ENCODE measurements at places on chromosomes 5 and 9.

DNA sequence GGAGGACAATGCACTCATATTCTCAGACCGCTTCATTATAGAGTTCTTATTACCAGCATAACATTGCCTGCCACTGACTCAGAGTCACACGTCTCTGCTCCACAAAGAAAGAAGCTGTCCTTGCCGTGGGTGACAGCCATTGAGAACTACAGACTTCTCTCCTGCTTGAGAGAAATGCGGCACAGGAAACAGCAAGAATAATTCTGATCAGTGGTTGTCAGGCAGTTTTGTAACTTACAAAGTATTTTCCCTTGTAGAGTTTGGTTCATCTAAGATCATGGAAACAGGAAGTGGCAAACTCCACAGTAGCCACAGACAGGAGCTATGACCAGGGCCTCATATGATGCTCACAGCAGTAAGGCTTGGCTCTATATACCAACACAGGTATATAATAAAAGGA lies 47.0 kb downstream of the KCNV2 start:
- peaks cover 52% of the 10 kb centered on the region for H3K36me3 ChIP-seq
- no peak for DNase-seq
- no peak overlapping the region for H3K27ac ChIP-seq
- H3K27me3 ChIP-seq = no peaks in the 10 kb centered on the region

DNA sequence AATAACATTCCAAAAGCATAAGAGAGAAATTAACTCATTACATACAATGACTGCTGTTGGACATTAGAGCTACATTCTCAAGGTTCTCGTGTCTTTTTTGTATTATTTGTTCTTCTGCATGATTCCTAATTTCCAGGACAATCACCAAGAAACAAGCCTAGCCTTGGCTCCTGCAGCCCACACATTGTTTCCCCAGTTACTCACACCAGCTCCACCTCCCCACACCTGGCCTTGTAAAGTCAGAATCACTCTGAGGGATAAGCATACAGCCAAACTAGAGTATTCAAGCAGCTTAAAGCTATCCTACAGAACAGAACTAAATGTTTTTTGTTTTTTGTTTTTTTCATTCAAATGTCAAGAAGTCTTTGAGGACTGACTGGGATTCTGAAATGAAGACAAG lies 189.2 kb downstream of the HINT1 start:
- H3K4me3 ChIP-seq = no peak overlapping the region
- H3K4me1 ChIP-seq = no peaks in the 10 kb centered on the region
- H3K27ac ChIP-seq = no peak overlapping the region
- DNase-seq = no peak
- no peaks in the 10 kb centered on the region for H3K36me3 ChIP-seq
- H3K27me3 ChIP-seq = no peaks in the 10 kb centered on the region

DNA sequence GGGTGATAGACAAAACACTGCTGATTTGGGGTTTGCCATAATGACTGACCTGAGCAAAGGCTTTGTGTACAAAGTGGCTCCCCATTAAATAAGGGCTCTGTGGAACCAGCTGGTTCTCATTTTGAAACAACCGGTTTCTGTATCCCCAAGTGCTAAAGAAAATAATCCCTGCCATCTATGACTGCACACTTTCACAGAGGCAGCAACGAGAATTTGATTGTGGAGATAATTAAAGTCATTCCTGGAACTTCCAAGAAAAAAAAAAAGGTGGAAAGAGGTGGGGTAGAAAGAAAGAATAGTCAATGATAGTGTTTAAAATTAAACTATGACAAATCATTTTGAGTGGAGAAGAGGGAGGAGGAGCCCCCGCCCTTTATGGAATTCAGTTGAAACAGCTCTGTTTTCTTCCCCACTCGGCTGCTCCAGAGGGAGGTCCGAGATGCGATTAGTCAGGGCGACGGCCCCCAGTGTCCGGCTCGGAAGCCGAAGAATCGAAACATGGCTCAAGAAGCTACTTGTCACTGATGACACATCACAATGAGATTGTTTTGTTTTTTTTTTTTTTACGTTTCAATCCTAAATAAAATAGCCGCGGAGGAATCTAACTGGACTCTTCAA lies 38.4 kb downstream of the EBF1 start:
- DNase-seq = no peak
- H3K27me3 ChIP-seq = peaks cover 21% of the 10 kb centered on the region
- no peak overlapping the region for H3K27ac ChIP-seq
- H3K4me3 ChIP-seq = peak overlapping the region; percentile 63
- peaks cover 66% of the 10 kb centered on the region for H3K4me1 ChIP-seq

DNA sequence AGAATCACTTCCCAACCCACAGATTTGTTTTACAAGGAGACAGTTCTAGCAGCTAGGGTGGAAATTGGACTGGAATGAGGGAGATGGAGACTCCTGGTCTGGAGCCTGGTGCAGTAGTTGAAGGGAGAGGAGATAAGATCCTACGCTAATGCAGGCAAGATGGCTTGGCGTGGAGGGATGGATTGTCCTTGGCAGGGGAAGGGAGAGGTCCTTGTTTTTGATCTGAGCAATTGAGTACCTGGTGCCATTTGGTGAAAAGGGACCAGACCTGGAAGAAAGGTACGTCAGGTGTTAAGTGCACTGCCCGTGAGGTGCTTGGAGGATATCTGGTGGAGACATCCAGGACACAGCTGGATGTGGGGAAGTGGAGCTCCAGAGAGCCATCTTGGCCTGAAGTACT lies 35.7 kb downstream of the ANGPTL2 start:
- no peak for DNase-seq
- no peak overlapping the region for H3K4me3 ChIP-seq
- peaks cover 4% of the 10 kb centered on the region for H3K27me3 ChIP-seq
- no peak overlapping the region for H3K27ac ChIP-seq
- H3K36me3 ChIP-seq = peaks cover 20% of the 10 kb centered on the region

DNA sequence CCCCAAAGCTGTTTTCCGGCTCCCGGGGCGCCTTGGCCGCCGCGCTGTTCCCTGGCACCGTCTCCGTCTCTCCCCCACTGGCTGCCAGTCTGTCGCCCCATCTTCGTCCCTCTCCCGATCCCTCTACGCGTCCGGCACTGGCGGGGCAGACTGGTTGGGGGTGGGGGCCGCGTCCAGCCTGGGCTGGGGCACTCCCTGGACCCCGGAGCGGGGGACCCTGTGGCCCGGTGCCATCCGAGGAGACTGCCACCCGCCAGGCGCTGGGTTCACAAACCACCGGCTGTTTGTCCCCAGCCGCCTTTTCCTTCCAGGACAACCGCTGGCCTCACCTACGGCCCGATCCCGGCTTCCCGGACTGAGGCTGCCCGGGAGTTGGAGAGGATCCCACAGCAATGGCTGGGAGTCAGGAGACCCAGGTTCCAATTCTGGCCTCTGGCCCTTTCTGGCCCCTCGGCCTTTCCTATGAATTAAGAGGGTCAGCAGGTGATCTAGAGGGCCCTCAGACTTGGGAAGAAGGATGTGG lies 1.0 kb upstream of the FIBCD1 start:
- DNase-seq = no peak
- peaks cover 85% of the 10 kb centered on the region for H3K27me3 ChIP-seq
- H3K4me3 ChIP-seq = peak overlapping the region; percentile 36
- peaks cover 13% of the 10 kb centered on the region for H3K4me1 ChIP-seq

- no peak overlapping the region for H3K4me3 ChIP-seq
- peaks cover 3% of the 10 kb centered on the region for H3K27me3 ChIP-seq
- H3K36me3 ChIP-seq = no peaks in the 10 kb centered on the region
- no peak overlapping the region for H3K27ac ChIP-seq
- no peak for DNase-seq
- H3K4me1 ChIP-seq = no peaks in the 10 kb centered on the region
These were observed 439.2 kb downstream of the PTPRD start for GRCh38 chr9:10173561-10173960.

GRCh38 chr9:96758845-96759673 lies 18.8 kb downstream of the ZNF510 start:
- no peak overlapping the region for H3K27ac ChIP-seq
- DNase-seq = no peak
- H3K4me3 ChIP-seq = no peak overlapping the region

DNA sequence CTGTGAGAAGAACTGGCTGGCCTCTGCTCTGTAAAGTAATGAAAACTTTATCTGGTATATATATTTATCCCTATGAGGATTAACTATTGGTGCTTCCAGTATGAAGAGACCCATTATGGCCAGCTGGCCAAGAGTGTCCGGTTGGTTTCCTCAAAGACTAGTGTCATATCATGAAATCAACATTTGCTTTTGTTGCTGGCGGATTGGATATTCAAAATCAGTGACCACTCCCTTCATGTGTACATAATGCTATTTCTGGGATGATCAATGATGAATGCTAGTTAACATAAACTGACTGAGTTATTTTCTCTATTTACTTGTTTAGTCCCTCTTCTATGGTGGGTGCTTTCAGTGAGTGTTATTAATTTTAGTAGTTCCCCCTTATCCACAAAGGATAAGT lies 60.8 kb upstream of the NUDT12 start:
- H3K27me3 ChIP-seq = no peaks in the 10 kb centered on the region
- H3K4me3 ChIP-seq = no peak overlapping the region
- no peaks in the 10 kb centered on the region for H3K36me3 ChIP-seq
- no peak for DNase-seq
- H3K4me1 ChIP-seq = no peaks in the 10 kb centered on the region

GRCh38 chr9:94867281-94867841 lies 140.9 kb downstream of the AOPEP start:
- DNase-seq = peak; percentile 38
- H3K36me3 ChIP-seq = no peaks in the 10 kb centered on the region
- H3K4me1 ChIP-seq = peaks cover 91% of the 10 kb centered on the region
- H3K27ac ChIP-seq = peak overlapping the region; percentile 96

GRCh38 chr5:149063896-149064478 lies 1.1 kb upstream of the SH3TC2 start:
- no peak overlapping the region for H3K27ac ChIP-seq
- H3K36me3 ChIP-seq = no peaks in the 10 kb centered on the region
- peaks cover 4% of the 10 kb centered on the region for H3K4me1 ChIP-seq
- DNase-seq = no peak
- H3K4me3 ChIP-seq = no peak overlapping the region
- H3K27me3 ChIP-seq = peaks cover 12% of the 10 kb centered on the region

- peak; percentile 67 for DNase-seq
- no peak within 1 kb of the TSS for H3K27ac ChIP-seq
- no peaks in the 10 kb centered on the region for H3K36me3 ChIP-seq
- peak within 1 kb of the TSS; percentile 92 for H3K4me3 ChIP-seq
- H3K27me3 ChIP-seq = peaks cover 42% of the 10 kb centered on the region
These were observed at the start of gene CDH12 for GRCh38 chr5:22852807-22853660. TSS of gene CDH12 (minus strand) at chr5:22853344.
